Left cardiac atrium (tissue), 4 donors: ENCODE measurements at places on chromosomes 6 and 20. TPM values are rescaled to one million over a fixed set of nuclear protein-coding genes. Genes with fewer than 3 reads are reported as not detected.
A peak's percentile ranks its signal among the peaks of the same experiment; 100 is the strongest.

DNA sequence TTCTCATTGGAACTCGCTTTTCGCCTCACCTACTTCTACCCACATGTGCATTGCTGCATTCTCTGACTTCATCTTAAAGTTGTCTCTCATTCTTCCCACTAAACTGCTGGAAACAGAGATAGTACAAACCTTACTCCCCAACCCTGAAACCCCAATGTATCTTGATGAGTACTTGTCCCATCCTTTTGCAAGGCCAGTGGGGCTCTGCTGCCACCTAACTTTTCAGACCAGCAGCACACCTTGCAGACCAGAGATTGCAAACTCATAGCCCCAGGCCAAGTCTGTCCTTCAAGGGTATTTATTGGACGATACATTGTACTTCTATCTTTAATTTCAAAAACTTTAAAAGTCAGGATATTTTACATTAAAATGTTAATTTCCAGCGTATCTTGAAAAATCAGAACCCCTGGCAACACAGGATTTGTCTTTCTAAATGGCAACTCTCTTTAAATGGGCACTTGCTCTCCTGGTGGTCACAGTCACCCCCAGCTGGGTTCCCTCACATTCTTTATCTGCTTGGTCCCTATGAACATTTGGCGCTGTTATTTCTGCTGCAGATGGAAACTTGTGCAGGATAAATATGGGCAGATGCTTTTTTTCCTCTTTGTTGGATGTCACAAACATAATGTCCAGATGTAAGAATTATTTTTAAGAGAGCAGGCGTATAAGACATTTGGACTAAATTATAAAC lies 83.9 kb downstream of the SOD2 start:
- DNase-seq: no peak

- DNase-seq: peak; percentile 88
Observed at GRCh38 chr6:158817728-158818580, 1.2 kb downstream of the EZR start.

GRCh38 chr20:2742934-2743559 lies 50.5 kb downstream of the EBF4 start:
- peak; percentile 54 for DNase-seq

- no peak for DNase-seq
Observed at GRCh38 chr6:133863228-133863627, 25.7 kb upstream of the TCF21 start.

- DNase-seq: no peak
Observed at GRCh38 chr20:32358632-32358882, 426 bp downstream of the ASXL1 start.

The PGBD1 gene
- 2.7 TPM for total RNA-seq

The VIP gene
- 0.59 TPM for total RNA-seq
